ENCODE measurements at places on chromosomes 1 and 21.

DNA sequence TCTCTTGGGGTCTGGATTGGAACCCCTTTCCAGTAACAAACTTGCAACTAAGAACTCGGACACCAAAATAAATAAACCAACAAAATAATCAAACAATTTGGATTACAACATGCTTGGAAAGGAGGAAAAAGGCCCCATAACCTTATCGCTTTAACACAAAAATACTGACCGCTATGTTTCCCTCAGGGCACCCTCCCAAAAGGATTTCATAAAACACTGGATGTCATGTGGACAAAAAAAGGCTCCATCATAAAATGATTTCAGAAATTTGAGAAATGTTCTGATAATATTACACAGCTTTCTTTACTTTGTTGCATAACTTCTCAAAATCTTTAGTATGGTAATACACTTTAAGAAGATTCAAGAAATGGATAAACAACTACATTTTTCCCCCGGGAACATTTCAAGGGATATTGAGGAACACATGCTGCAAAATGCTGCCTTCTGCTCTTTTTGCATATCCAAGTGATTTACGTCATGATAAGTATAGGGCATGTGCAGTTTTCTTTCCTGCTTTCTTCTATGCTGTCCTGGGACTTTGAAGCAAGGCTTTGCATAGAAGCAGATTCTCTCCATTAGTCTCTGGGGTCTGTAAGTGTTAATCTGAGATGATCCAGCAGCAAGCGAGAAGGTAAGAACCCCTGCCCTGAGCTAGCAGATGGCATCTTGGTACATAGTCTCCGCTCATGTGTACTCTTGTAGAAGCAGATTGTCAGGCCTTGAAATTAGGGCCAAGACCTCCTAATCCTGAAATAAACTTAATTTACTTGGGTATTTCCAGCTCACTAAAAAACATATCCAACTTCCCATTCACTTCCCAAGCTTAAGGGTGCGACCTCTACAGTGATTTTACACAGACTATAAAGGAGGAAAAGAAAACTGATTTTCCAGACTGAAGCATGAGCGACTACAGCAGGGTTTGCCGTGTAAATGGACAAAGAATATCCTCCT is 85.5 kb upstream of the KIAA0040 start:
- no peak for DNase-seq

- DNase-seq = no peak
Measured at GRCh38 chr1:198304431-198304830, 147.6 kb downstream of the NEK7 start.

DNA sequence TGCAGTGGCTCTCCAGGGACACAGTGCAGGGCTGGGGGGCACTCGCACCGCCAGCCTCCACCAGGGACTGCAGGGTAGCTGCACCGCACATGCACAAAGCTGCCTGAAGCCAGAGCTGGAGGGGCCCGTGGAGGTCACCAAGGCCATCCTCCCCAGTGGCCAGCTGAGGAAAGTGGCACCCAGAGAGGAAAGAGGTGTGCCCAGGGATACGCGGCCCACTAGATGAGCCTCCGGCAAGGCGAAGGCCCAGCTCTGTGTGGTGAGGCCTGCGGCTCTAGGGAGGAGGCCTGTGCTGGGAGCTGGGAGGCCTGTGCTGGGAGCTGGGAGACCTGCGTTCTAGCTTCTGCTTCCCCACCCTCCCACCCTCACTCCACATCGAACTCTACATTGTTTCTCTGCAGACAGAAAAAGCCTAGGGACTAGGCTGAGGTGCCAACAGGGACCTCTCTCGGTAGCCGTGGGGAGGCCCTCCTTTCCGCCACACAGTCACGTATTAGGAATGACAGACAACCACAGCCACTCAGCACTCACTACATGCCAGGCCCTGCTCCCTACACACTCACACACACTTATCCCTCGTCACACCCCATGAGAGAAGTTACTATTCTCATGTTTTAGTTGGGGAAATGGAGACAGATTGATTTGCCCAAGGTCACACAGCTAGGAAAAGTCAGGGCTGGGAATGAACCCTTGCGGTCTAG is 921 bp upstream of the ASCL5 start:
- no peak for DNase-seq

GRCh38 chr1:178495158-178495557 is 1.6 kb downstream of the CLEC20A start:
- DNase-seq = no peak

GRCh38 chr1:55876276-55877060 is 661.3 kb upstream of the USP24 start:
- DNase-seq = no peak

GRCh38 chr1:179187735-179188471 is 41.6 kb downstream of the ABL2 start:
- no peak for DNase-seq

DNA sequence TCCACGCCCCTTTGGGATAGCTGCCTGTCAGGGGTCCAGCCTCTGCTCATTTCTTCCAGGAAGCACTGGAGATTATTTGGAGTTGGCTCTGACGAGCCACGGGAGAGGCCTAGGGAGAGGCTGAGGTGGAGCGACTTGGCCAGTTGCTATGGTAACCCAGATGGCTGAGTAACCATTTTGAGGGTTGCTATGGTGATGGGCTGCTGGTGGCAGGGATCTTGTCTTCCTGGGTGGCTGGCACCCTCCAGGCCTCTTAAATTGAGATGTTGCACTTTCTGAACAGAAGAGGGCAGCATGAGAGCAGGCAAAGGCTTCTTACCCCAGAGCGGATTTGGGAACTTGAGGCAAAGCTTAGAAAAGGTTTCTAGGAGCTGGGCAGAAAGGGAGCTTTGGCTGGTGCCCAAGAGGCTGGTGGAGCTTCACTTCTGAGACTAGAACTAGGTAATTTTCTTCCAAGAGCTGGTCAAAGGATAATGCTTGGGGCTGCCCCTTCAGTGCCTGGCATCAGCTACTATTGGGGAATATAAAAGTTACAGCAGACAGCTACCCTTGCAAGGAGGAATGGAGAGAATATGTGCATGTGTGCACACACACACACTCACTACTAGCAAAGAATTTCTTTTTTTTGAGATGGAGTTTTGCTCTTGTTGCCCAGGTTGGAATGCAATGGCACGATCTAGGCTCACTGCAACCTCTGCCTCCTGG is 72.5 kb downstream of the NDUFS5 start:
- DNase-seq = peak; percentile 42

GRCh38 chr1:32757213-32757895 is 54.8 kb upstream of the SYNC start:
- DNase-seq = no peak

DNA sequence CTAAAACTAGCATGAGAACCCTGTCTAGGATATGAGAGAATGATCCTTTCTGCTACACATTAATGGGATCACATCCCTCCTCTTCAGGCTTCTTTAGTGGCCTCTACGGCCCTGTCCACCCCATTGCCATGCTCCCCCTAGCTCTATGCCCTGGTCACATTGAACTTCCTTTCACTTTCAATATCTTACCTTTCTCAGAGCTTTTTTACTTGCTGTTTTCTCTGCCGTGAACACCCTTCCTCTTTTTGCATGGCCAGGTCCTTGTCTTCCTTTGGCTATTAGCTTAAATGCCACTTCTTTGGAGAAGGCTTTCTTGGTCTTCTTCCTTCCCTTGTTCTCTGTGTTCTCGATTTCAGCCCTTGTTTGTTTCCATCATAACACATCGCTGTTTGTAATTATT is 97.4 kb downstream of the GIPC2 start:
- peak; percentile 43 for DNase-seq

GRCh38 chr1:214425716-214426425 is 125.5 kb downstream of the PTPN14 start:
- DNase-seq = no peak

DNA sequence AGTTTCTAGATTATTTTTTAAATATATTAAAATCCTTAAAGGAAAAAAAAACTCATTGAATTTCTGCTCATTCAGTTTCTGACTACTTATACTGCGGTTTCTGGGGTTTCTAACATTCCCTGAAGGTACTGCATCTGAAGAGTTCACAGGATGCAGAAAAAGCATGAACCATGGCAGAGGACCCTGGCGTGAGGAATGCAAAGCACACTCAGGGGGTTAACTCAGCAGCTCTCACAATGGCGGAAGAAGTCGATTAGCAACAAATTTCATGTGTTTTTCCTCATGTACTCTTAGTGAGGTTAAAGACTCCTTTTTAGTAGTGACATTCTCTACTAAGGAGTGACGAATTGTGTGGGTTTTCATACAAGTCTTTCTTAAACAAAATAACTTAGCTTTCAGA is 975.6 kb downstream of the NCAM2 start:
- DNase-seq = no peak

DNA sequence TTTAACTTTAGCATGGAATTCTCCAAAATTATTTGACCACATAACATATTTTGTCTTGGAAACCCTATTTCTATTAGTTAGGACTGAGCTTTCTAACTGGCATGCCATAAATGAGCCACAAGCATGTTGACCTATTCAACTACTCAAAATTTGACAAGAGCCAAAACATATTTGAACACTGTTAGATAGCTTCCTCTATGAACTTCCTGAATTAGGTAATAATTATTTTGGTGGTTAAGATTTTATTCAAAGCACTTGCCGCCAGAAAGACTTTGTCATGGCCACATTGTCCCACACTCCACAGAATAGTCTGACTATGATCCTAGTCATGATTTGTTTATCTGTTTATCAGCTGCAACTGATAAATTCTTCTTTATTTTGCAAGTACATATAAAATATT is 23.1 kb upstream of the CTPS1 start:
- no peak for DNase-seq

DNA sequence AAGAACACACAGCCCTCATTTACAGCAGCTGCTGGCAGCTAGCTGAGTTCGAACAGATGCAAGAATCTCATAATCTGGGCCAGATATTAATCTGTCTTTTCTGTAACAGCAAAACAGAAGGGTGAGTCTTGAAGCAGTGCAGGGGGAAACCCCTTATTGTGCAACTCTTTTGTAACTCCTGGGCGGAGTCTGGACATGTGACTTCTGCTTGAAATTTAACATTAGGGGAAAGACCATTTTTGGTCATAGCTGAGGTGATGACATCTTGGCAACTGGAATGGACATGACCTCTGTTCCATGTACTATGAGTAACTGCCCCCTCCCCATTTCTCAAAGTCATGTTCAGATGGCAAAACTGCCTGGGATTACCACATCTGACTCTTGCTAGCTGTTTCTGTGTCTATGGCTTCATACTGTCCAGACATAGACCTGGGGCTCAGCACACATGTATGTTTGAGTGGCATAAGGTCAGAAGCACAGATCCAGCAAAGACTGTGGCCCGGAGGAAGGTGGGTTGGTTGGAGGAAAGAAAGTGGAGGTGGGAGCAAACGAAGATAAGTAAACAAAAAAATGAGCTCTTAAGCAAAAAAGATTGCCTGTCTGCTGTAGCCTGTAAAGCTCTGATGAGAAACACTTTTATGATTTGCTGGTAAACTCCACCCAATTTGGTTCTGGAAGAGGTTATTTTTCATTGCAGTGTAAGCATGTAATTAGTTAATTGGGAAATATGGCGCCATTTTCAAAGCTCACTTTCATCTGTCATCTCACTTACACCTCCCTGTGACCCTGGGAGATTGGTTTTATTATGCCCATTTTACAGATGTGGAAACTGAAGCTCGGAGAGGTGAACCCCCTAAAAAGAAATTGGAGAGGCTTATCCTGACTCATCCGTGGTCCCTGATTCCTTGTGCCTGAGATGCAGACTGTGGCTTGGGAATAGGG is 26.1 kb downstream of the ETS2 start:
- DNase-seq = peak; percentile 48

- no peak for DNase-seq
Measured at GRCh38 chr21:33821503-33822322, 93.9 kb downstream of the ATP5PO start.

DNA sequence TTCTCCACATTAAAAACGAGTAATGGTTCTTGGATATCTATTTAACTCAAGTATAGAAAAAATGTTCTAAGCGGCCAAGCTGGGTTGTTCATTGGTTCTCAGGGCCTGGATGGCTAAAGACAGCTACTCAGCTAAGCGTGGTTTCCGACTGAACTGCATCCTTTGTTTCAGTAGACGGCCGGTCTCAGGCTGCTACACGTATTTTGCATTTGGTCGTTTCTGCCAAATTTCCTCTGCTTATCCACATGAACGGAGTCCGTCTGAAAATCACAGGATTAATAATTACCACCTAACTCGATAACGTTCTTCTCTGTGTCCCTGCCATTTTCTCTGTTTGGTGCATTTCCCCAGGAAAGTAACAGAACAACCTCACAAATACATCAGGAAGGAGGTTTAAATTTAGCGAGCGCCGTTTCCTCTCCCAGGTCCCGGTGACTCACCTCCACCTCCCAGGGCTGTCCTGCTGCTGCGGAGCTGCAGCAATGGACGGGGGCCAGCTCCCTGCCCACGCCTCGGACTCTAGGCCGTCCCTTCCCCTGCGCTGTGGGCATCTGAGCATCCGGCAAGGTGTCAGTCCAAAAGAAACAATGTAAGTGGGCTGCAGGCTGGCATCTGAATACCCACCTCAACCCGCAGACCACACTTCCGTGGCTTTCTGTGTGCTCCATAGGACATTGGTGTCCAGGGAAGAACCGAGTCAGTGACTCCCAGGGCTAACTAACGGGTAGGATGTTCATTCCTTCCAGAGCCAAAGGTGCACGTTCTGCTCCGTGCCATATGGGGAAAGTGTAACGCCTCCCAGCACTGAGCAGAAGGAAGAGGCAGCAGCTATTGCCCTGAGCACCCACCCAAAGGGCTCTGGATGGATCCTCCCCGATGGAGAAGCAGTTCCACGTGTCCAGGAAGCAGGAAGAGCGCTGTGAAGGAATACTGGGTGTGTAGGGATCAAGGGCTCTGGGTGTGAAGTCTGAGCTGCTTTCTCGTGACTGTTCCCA is 4.1 kb upstream of the GABRD start:
- no peak for DNase-seq

DNA sequence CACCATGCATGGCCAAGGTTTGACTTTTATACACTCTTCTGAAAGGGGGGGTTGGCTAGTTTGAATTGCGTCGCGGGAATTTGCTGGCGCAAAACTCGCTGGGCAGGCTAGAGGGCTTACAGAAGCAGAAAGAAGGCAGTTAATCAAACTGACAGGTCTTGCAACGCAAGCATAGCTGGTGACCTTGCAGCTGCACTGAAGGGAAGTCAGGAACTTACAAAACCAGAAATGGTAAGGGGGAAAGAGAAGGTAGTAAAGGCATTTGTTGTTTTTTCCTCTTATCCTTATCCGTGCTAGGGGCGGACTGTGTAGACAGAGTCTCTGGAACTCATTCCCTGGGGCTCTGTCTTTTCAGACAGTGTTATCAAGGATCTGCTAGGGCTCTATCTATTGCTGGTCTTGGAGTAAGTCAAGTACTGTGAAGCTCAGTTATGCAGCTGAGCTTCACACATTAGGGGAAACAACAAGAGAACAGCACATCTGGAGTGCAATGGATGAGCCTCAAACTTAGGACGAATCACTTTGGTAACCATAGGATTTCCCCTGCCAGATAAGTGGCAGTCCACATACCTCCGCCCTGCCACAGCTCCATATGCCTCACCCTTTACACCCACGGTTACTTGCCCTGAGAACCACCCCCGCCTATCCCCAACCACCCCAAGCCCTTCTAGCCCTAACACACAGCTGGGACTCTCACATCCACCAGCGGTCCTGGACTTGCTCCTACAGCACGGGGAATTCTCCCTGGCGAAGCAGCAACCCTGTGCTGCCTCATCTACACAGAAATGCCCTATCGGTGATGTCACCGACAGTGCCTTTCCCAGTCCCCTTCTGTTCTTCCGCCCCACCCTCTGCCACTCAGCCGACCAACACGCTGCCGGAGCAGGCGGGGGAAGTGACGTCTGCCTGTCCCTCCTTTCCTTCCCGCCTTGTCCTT is 251.4 kb downstream of the FAM72C start:
- DNase-seq = peak; percentile 35

GRCh38 chr1:115791816-115792215 is 23.3 kb upstream of the CASQ2 start:
- no peak for DNase-seq

All from CD8-positive, alpha-beta T cell (primary cell).